Activated CD4-positive, alpha-beta T cell treated with anti-CD3 and anti-CD28 coated beads for 1 hour (primary cell): ENCODE measurements at places on chromosomes 1 and 21.

DNA sequence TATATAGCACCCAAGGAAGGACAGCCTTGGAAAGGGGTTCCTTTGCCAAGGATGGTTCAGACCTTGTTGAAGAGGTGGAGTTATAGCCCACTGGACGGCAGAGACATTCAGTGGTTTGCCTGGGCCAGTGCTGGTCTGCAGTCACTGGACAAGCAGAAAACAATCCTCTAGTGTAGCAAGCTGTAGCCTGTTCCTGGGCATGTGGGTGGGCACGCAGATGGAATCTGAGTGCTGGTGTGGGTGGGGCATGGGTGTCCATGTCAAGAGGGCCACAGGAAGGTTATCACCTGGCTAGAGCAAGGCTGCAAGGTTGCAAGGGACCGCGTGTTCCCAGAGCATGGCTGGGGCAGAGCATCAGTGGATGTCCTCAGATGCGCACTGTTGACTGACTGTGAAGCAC, 244.7 kb downstream of the PTPRU start:
- DNase-seq: no peak

GRCh38 chr1:193131266-193131860, 9.5 kb downstream of the CDC73 start:
- DNase-seq: no peak

DNA sequence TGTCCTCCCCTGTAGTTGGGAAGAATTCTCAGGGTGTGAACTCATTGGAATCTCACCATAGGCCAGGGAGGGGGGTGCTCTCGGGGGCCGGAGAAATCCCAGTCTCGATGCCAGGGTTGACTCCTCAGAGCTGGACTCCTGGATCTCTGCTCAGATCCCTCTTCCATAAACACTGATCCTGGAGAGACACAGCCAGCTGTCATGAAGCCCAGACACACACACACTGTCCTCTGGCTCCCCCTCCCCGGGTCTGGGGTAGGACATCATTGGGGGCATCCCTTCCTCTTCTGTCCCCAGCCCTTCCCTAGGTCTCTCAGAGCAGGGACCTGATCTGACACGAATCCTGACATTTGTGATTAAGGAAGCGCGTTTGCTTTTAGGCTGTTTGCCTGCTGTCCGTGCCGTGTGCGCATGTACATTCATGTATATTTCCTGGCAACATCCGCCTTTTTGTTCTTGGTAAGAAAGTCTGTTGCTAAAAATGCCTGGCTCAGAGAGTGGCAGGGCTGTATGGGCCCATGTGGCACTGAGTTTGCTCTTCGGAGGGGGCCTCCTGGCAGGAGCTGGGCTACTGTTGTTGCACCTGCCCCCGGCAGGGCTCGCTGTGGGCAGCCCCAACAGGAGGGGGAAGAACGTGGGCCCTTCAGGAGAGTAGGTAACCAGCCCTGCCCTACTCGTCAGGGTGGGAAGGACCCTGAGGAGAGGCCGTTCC, 45.4 kb upstream of the SELENON start:
- no peak for DNase-seq

- DNase-seq: no peak
Observed at GRCh38 chr1:109642626-109643025, 13.3 kb upstream of the GSTM4 start.

DNA sequence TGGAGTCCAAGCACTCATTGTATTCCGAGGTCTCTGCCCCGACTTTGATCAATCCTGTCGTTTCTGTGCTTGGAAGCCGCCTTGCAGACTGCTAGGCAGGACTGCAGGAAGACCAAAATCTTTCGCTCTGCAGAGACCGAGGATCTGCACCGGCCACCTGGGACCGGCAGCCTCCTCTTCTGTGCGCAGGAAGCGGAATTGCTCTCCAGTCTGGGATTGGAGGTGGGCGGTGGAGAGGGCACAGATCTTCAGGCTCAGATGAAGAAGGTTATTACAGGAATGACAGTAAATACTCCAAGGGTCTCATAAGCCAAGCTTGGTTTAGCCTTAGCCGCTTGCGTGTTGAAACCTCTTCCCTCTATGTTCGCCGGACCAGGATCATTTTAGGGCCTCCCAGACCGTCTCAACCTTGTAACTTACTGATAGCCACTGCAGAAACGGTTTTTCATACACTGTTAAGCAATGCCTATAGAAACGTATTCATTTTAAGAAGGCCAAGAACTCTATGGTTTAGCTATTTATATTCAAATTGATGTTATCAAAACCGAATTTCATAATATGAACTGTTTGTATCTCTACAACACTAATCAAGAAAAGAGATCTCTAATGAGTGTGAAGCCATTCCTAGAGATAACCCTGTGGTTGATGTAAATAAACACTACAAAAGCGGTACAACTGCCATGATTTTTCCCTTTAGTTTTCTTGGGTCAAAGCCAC, 1.1 kb downstream of the MIA3 start:
- no peak for DNase-seq

DNA sequence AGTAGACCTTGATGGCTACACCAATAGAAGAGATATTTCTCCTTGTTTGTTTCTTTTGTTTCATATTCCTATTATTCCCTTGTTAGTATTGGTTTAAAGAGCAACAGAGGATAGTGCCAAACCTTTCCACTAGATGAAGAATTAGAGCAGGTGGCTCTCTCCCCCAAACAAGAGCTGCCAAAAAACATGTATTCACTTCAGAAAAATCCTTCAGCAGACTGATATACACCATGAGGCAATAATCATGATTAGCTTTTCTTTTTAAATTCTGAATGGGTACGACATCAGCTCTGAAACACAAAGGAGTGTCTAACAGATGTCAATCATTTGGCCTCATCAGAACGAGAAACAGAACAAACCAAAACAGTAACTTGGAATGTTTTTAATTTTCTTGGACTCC, 67.3 kb upstream of the MAP10 start:
- no peak for DNase-seq

GRCh38 chr1:56654126-56654923, 9.2 kb downstream of the PRKAA2 start:
- no peak for DNase-seq

GRCh38 chr1:61078618-61079295, 3.6 kb upstream of the NFIA start:
- DNase-seq: no peak

GRCh38 chr1:936348-937264, 12.9 kb downstream of the SAMD11 start:
- DNase-seq: no peak

GRCh38 chr1:48730164-48730910, 46.4 kb downstream of the BEND5 start:
- DNase-seq: no peak

DNA sequence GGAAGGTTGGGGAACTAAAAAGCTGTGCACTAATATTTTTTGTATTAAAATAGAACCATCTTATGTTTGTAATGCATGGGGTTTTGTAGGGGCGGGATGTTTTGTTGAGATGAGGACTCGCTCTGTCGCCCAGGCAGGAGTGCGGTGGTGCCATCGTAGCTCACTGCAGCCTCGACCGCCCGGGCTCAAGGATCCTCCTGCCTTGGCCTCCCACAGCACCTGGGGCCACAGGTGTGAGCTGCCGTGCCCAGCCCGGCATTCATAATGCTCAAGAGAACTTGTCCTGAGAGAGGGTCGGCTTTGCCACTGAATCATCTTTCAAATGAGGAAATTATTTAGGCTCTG, 3.0 kb upstream of the C1orf159 start:
- DNase-seq: no peak

- no peak for DNase-seq
Observed at GRCh38 chr1:43586136-43586731, 55.6 kb downstream of the PTPRF start.

- no peak for DNase-seq
Observed at GRCh38 chr1:202616355-202616915, 93.8 kb downstream of the SYT2 start.

GRCh38 chr21:39537571-39537970, 75.2 kb upstream of the B3GALT5 start:
- DNase-seq: no peak

- DNase-seq: no peak
Observed at GRCh38 chr1:23035823-23036452, 16.7 kb downstream of the KDM1A start.

GRCh38 chr1:38527373-38527966, 332.1 kb downstream of the RRAGC start:
- peak; percentile 38 for DNase-seq

DNA sequence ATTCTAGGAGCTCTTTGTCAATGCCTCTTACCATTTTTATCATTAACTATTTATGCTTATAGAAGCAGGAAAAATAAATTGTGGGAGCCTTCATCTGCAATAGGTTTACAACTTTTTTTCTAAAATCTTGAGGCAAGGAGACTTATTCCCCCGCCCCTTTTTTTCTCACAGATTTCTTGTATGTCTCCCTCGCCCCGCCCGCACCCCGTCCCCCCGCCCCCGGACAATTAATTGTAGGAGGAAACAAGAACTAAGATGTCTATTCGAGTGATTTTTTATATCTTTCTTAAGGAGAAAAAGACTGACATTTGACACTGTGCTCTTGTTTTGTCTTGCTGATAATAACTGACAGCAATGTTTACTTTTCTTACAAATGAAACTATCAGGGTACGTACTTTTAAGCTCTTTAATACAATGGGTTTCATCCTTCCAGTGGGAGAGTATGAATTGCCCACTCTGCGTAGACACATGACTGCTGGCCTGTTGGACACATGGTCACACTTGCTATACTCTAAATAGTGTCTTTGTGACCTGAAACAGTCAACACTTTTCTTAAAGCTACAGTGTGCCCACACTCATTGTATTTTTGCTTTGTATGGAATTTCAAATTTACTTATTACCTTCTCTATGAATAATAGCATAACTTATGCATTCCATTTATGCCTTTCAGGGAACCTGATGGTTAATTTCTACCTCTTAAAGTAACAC, 1.5 kb upstream of the IVNS1ABP start:
- no peak for DNase-seq

- DNase-seq: no peak
Observed at GRCh38 chr1:2800664-2801045, 838 bp downstream of the TTC34 start.

DNA sequence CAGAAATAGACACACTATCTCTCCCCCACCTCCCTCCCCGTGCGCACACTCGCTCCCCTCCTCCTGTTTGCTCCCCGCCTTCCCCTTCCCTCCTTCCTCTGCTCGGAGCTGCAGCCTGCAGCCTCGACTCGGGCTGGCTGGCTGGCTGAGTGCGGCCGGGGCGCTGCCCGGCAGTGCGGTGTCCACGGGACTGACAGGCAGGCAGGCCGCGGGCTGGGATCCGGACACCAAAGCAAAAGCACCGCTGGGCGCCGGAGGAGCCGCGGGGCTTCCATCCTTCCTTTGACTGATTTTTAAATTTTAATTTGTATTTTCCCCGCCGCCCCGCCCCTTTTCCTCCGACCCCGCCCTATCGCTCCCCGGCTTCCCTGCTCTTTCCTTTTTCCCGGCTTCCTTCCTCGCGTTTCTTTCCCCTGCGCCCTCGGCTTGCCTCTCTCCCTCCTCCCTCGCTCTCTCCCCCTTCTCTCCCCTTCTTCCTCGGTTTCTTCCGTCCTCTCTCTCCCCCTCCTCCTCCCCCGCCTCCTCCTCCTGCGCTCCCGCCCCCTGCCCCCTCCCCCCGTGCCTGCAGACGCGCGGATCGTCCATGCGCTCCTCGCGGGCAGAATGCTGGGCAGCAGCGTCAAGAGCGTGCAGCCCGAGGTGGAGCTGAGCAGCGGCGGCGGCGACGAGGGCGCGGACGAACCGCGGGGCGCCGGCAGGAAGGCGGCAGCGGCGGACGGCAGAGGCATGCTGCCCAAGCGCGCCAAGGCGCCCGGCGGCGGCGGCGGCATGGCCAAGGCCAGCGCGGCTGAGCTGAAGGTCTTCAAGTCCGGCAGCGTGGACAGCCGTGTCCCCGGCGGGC, 109.4 kb downstream of the NAV1 start:
- no peak for DNase-seq

DNA sequence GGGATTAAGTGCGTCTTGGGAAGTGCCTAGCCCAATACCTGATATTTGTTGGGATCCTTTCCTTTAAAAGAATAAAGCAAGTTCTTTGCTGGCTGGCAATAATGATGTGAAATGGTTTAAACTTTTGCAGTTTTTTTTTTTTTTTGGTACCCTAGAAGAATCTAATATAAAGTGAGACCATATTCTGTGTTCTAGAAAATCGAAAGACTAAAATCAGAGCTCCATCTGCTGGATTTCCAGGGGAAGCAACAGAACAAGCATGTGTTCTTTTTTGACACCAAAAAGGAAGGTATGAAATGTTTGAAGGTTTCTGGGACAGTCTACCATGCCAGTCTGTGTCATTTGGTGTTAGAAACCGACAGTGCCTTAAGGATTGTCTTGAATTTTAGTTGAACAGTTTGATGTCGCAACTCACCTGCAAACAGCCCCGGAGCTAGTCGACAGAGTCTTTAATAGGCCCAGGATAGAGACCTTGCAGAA, 6.4 kb downstream of the UTP11 start:
- DNase-seq: no peak

GRCh38 chr1:158681606-158682005, 4.9 kb downstream of the SPTA1 start:
- no peak for DNase-seq
